ENCODE measurements at places on chromosomes 2 and 18.

- no peak for DNase-seq
Measured at GRCh38 chr2:59066787-59067399, 825.8 kb upstream of the FANCL start.

DNA sequence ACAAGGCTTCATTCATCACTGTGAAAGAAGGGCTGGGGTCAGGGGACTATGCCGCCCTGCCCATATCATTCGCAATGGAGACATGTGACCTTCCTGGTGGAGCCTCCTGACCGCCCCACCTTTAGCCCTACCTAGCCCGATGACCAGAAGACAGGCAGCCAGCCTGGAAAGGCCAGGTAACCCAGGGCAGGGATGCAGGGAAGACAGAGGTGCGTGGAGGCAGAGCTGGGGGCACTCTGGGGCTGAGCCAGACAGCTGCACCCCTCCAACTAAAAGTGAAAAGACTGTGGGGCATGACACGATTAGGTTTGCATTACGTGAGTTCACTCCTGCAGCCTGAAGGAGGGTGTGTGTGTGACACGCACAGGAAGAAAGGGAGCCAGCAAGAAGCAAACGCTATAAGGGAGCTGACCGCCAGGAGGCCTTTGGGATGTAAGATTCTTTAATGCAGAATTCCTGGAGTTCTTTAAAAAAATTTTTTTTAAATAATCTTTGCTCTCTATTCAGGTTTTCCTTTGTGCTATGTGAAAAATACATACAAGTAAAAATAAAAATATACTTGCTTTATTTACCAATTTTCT lies 3.7 kb upstream of the HES6 start:
- DNase-seq: no peak

DNA sequence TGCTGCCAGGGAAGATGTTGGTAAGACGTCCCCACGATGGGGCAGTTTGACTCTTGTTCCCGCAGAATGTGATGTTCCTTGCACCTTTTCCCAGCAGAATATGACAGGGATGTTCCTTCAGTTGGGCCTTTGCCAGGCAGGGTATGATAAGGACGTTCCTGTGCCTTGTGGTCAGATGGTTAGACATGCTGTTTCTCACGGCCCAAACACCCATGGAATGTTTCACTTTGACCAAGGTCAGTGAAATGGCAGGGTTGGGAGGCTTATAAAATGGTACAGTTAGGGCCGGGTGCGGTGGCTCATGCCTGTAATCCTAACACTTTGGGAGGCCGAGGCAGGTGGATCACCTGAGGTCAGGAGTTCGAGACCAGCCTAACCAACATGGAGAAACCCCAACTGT lies 40.3 kb upstream of the YPEL5 start:
- DNase-seq: no peak

- no peak for DNase-seq
Measured at GRCh38 chr2:239455436-239456203, 54.8 kb upstream of the HDAC4 start.

GRCh38 chr2:187364696-187365095 lies 83.4 kb downstream of the CALCRL start:
- DNase-seq: no peak

- DNase-seq: no peak
Measured at GRCh38 chr2:132729522-132729921, 59.5 kb upstream of the LYPD1 start.

DNA sequence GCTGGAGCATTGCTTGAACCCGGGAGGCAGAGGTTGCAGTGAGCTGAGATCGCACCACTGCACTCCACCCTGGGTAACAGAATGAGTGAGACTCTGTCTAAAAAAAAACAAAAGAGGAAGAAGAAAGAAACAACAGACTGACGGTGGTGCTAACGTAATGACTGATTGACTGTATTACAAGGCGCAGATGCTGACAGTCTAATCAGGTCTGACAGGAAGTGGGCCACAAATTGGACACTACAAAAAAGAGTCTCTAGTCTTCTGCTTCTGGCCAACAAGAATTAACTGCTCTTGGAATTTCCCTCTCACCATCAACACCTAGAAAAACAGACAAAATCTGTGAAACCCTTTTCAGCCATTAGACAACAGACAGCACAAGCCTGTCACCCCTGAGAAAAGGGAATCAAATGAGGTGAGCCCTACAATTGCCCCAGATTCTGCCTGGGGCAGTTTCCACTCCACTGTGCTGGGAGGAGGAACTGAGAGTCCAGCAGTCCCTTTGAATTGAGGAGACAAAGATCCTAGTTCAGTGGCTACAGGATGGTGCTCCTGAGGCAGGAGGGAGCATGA lies 43.3 kb downstream of the SNED1 start:
- DNase-seq: no peak

DNA sequence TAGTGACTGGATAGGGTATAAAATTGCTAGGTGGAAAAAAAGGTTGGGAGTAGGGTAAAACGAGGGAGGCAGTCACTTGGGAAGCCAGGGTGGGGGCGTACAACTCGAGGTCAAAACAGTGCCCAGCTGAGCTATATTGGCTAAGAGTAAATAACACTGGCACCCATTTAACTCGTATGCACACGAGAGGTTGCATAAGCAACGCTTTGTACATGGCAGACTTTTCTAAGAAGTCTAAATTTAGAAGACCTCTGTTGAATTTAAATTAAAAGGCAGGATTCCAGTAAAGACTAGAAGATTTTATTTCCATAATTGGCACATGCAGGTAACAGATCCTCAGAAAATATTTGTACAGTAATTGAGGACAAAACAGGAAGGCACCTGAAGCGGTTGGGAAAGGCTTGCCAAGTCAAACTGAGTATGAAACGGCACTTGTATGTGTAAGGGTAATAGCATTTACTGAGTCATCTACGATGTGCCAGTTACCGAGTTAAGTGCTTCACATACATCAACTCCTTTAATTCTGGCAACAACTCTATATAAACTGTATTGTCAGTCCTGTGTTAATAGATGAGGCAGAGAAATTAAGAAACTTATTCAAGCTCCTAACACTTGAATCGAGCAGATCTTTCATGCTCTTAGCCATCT lies 1.4 kb upstream of the MALT1 start:
- DNase-seq: no peak

- no peak for DNase-seq
Measured at GRCh38 chr2:60159519-60159918, 393.9 kb downstream of the BCL11A start.

DNA sequence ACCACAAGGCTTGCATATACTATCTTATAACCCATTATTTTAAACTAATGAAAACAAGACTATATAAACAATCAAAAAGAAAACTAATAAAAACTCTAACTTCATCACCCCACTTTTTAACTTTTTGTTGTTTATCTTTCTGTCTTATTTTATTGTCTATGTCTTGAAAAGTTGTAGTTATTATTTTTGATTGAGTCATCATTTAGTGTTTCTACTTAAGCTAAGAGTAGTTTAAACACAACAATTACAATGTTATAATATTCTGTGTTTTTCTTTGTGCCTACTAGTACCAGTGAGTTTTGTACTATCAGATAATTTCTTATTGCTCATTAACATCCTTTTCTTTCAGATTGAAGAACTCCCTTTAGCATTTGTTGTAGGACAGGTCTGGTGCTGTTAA lies 318.7 kb upstream of the ATP5MC3 start:
- no peak for DNase-seq

- DNase-seq: no peak
Measured at GRCh38 chr2:168691221-168691620, 111.2 kb upstream of the NOSTRIN start.

DNA sequence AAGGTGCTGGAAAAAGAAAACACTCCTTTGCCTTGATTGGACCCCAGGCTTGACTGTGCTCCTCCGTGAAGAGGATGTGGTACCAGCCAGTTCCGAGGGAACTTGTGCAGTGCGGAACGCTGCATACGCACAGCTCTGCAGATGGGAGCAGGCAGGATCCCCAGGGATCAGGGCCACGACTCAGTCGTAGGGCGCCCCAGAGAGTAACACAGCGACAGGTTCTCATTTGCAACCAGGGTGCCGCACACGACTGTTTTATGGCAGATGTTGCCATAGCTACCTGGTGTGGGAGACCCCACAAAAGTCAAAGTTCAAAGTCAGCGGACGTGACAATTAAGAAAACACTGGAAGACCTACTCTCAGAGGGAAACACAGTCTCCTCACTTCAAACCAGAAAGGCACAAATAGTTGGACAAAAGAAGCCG lies 779 bp downstream of the MALL start:
- DNase-seq: no peak

DNA sequence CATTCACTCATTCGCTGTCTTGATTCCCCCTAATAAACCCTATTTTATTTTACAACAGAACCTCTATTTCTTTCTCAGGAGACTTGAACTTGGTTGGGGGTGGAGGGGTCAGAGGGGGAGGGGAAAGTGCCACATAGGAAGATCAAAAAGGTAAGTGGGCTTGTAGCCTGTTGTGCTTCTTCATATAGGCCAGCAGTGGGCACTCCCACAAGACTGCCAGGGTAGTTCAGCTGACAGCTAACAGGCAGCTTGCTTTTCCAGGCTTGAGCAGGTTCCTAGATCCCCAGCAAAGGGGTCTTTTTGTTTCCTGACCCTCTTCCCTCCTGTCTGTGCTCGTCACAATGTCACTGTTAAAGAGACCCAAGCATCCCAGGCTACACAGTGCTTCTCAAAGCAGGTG lies 829 bp upstream of the KIAA2012 start:
- no peak for DNase-seq

- DNase-seq: no peak
Measured at GRCh38 chr2:98849113-98849512, 86.9 kb downstream of the CRACDL start.

- DNase-seq: peak; percentile 28
Measured at GRCh38 chr2:208062113-208062512, 36.8 kb upstream of the PLEKHM3 start.

DNA sequence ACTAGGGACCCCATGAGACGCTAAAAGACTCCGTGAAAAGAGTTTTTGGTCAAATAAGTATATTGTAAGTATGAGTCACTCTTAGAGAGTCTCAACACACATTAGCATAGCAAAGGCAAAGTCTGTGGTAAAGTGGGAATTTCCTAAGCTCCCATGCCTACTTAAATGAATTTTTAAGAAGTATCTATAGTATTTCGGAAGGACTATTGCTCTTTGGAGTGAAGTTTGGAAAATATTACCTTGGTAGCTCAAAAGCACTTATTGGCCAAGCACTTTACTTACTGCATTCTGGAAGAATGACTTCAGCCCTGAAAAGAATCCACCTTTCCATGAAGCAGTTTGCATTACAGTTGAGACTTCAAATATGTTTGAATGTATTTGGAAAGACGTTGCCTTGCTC lies 57.1 kb downstream of the CAVIN2 start:
- peak; percentile 28 for DNase-seq

- DNase-seq: peak; percentile 56
Measured at GRCh38 chr2:147846412-147847081, 1.7 kb downstream of the ACVR2A start.

Data from muscle of back (tissue), 13 donors.